ENCODE measurements at places on chromosomes 2 and 18. TPM values are rescaled to one million over a fixed set of nuclear protein-coding genes. Genes with fewer than 3 reads are reported as not detected.

OSR1 gene
- total RNA-seq: 6.1 TPM

CBLN2 gene
- not detected for total RNA-seq

CNTNAP5 gene
- not detected for total RNA-seq

ZNF532 gene
- 92.7 TPM for total RNA-seq

HOXD11 gene
- not detected for total RNA-seq

NPAS2 gene
- 16.6 TPM for total RNA-seq

KCNJ3 gene
- total RNA-seq: not detected

- DNase-seq: no peak
Observed at GRCh38 chr18:76844742-76845477, 22.6 kb downstream of the ZNF236 start.

GRCh38 chr2:101251844-101252407 lies 760 bp upstream of the CNOT11 start:
- DNase-seq: no peak

DNA sequence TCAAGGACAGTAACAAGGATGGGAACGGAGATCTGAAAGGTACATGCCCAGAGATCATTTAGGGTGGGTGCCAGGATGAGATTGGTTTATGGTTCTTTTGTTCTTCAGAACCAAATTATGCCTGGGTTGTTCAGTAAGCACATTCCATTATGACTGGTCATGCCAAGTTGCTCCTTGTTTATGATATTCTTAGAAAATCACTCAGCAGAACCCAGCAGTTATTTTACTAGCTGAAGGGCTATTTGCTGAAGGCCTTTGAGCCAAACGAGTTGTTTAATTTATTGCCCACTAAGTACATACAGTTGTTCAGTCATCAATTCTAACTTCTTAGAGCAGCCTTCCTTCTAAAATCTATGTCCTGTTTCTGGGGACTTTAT lies 635 bp downstream of the SLC3A1 start:
- no peak for DNase-seq

DNA sequence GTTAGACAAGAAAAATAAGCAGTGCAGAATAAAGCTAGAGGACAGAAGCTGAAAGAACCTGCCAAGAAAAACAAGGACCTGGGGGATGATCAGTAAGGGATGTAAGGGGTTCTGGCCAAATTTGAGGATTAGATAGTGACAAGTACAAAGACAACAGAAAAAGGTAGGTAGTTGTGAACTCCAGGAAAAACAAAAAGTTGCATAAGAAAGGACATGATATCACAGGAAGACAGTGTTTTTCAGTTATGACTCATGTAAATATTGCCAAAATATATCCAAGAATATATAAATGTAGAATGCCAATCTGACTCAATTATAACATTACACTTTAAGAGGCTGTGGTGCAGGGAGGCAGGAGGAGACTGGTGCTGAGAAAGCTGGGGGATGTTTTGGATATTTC lies 209.8 kb upstream of the SH3BP4 start:
- DNase-seq: no peak

- no peak for DNase-seq
Observed at GRCh38 chr2:149739171-149739882, 151.8 kb upstream of the MMADHC start.

- DNase-seq: no peak
Observed at GRCh38 chr2:134505446-134505845, 213.4 kb downstream of the TMEM163 start.

DNA sequence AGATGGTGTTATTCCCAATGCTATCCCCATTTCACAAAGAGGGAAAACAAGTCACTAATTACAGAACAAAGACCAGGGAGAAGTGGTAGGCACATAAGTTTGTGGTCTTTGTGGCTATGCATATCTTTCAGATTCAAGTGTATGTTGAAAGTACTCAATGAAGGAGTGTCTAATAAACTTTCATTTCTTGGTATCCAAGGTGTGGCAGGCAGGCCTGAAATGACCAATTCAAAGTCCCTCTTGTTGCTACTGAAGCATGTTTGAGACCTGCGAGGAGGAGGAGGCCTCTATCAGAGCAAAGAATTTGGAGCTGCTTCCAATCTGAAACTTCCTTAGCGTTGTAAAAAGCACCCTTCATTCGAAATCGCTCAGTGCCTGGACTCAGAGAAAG lies 60.9 kb upstream of the KLF7 start:
- no peak for DNase-seq

GRCh38 chr2:26080356-26080755 lies 46.5 kb downstream of the RAB10 start:
- DNase-seq: no peak

DNA sequence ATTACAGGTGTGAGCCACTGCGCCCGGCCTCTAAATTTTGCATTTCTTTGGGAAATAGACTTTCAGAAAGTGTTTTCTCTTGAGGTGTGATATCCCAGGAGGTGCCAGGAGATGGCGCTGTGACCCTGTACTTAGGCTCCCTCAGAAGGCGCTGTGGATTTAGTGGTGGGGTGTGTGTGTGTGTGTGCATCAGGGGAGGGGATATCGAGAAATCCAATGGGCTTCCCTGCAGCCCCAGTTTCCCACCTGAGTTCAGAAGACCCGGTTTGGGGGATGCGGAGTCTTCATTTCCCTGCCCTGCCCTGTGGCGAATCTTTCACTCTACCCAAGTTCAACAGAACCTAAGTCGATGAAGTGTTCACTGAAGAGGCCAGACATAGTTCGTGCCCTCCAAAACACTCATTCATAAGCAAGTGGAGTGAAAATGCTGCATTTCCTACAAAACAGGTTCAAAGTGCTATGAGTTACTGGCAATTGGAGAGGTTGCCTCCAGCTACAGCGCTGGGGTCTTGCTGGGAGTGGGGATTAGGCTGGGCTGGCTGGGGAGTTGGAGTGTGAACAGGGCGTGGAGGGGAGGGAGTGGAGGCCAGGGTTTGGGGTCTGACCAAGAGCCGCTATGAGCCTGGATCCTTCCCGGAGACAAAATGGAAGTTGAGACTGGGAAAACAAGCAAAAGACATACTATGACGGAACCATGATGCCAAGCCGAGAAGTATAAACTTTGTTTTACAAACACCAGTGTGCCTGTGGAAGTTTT lies 6.5 kb upstream of the WNT6 start:
- no peak for DNase-seq

DNA sequence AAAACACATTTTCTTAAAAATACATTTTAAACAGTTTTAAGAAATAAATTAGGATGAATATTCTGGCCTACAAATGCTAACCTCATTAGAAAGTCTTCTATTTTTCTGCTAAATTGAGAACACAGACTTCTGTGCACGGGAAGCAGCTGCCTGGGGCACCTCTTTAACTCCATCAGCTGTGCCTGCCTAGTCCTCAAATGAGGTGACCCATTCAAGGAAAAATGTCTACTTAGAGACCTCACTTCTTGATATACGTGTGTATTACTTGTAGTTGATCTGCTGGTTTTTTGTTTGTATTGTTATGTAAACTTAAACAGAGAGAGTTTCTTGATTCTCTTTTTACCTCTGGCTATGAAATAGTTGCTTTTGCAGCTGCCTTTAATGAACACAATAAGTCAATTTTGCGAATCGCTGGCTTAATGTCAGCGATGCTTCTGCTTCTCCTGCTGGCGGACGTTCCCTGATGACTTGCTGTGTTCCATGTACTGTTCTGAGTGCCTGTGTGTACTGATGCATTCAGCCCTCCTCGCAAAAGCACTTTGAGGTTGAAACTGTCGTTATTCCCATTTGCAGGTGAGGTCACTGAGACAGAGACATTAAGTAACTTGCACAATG lies 88.7 kb upstream of the TXNDC2 start:
- no peak for DNase-seq

DNA sequence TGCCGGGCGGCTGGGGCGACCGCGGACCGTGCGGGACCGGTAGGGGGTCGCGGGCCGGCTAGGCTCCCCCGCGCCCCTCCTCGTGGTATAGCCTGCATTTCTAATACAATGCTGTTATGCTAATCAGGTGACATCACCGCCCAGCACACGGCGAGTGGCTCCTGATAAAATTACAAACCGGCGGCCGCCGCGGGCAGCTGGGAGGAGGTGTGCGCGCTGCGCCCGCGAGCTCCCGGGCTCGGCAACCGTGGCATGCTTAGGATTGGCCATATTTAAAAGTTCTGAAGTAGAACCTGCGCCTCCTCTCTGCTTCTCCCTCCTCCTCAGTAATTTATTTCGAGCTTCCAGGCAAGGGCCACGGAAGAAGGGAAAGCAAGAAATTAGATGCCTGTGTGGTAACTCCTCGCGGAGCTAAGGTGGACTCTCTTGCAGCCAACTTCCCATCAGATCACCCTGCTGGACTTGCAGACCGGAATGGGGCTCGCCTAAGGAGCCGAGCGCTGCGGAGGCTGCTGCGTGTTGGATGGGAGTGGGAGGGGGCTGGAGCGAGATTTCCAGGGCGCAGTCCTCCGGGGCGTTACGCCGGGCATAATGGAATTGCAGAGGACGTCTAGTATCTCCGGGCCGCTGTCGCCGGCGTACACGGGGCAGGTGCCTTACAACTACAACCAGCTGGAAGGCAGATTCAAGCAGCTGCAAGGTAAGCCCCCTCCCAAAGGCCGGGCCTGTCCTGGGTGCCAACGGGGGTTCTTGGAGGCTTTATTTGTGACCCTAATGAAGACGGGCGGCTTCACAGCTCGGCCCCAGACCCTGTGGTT lies 102.3 kb downstream of the SPTBN1 start:
- peak; percentile 86 for DNase-seq

DNA sequence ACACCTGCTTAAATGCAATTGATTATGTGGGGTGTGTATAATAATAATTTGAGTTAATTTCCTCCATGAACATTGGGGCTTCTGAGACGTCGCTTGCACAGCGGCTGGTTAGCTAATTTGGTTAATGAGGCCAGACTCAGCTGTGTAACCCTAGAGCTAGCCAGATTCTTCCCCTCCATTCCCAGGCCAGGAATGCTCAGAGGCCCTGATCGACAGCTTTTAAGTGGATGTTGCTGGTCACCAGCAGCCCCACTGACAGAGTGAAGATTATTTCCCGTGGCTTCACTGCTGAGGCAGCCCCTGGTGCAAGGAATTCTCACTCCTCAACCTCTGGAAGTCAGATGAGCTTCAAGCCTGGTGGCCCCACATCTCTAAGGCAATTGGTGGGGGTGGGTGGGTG lies 12.4 kb upstream of the EPAS1 start:
- no peak for DNase-seq

GRCh38 chr2:6877402-6878304 lies at the start of gene RSAD2:
TSS of gene RSAD2 (plus strand) at chr2:6877777. CDS start at chr2:6877801, 24 bp downstream.
- DNase-seq: no peak

- DNase-seq: no peak
Observed at GRCh38 chr2:1617425-1618021, 126.8 kb downstream of the PXDN start.

DNA sequence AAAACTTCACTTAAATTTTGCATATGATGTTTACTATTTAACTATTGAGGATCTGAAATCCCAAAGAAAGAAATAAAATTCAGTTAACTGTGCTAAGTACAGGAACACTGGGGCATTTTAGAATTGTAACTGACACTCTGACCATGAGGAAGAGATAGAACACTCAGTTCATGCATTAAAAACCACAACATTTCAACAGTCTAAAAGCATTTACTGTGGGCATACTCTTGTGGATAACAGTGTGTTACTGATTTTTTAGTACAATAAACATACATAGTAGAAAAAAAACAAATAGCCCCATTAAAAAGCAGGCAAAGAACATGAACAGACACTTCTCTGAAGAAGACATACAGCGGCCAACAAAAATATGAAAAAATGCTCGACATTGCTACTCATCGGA lies 1122.7 kb upstream of the PIK3C3 start:
- no peak for DNase-seq

DNA sequence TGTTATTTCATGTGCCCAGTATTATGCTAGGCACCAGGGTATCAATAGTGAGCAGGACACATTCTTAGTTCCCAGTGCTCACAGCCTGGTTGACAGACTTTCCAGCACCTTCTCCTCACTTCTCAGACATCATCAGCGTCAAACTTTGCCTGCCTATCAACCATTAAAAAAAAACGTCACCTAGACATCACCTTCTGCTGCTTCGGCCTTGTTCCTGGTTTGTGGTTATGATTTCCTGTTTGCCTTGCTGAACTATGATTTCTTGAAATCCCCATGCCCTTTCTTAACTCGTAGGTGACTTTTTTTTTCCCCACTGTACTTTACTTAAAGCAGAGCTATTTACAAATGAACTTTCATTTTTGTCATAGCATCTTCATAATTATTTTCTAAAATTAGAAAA lies 60.4 kb upstream of the NABP1 start:
- no peak for DNase-seq

GRCh38 chr2:120430501-120430830 lies 84.5 kb downstream of the INHBB start:
- DNase-seq: no peak

Data from osteocyte (in vitro differentiated cells).